ENCODE measurements at places on chromosomes 13 and 19. TPM values are rescaled to one million over a fixed set of nuclear protein-coding genes. Genes with fewer than 3 reads are reported as not detected.

DNA sequence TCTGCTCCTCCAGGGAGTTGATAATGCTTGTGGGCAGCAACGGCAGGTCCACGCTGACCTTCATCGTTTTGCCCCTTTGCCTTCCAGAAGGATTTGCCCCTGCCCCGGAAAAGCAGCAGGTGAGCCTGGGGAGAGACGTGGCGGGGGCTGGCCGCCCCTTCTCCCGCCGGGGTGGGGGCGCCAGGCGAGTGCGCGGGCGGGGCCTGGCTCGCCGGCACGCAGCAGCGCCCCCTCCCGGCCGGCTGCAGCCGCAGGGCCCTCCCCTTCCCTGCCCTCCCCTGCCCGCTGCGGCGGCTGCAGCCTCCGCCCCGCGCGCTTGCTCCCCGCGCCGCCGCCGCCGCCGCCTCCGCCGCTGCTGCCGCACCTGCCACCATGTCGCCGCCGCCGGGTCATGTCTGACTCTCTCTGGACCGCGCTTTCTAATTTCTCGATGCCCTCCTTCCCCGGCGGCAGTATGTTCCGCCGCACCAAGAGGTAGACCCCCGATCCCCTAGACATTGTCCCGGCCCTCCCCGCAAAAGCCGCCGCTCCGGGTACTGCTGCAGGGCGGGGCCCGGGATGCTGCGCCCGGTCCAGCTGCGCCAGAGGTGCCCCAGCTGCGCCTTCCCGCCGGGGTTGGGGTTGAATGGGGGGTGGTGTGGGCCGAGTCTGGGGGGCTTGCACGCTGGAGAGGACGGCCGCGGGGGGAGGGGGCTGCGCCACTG is at the start of gene MAST1:
Gene MAST1, plus strand, starts transcription at position 334 of the 704 bp plus-strand sequence. Its CDS starts 58 bp downstream, at position 392.
- peak within 1 kb of the TSS; percentile 74 for H3K4me3 ChIP-seq
- peak within 1 kb of the TSS; percentile 30 for H3K27ac ChIP-seq
- H3K4me1 ChIP-seq, result peaks cover 21% of the 10 kb centered on the region
- DNase-seq, result peak; percentile 88
- H3K27me3 ChIP-seq, result peaks cover 69% of the 10 kb centered on the region

DNA sequence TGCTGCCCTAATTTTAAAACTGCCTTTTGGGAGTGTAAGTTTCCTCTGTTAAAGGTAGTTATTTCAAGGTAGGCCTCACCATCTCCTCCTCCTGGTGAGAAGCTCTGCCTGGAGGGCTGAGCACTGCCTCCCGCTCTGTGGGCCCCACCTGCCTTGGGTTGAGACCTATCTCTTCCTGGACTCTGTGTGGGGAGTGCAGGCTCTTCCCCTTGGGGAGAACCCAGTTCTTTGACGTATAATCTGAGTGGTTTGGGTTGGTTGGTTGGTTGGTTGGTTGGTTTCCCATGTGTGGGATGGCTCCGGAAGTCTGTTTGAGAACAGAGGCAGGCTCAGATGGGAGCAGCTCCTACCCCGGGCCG is 39.1 kb downstream of the ACTN4 start:
- peaks cover 72% of the 10 kb centered on the region for H3K4me1 ChIP-seq
- H3K4me3 ChIP-seq, result peak overlapping the region; percentile 77
- H3K36me3 ChIP-seq, result peaks cover 35% of the 10 kb centered on the region
- H3K27me3 ChIP-seq, result no peaks in the 10 kb centered on the region

GRCh38 chr13:107251341-107251740 is 683.4 kb upstream of the ARGLU1 start:
- no peak overlapping the region for H3K4me3 ChIP-seq
- no peaks in the 10 kb centered on the region for H3K27me3 ChIP-seq
- no peak overlapping the region for H3K27ac ChIP-seq
- no peak for DNase-seq
- H3K4me1 ChIP-seq, result no peaks in the 10 kb centered on the region

LILRB4 gene
- not detected for total RNA-seq

DNA sequence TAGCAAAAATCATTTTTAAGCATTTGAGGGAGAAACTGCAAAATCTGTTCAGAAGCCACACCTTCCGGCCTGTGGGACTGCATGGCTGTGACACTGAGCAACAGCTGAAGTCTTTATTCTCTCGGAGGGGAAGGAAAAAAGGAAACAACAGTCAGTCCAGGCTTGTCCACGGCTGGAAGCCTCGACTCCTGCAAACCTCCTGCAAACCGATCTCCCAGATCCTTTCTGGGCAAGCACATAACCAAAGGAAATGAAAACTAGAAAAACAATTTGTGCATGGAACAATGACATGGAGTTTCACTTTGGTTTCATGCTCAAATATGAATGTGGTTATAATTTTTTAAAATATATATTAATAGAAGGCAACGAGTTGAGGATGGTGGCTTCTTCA is 1.0 kb downstream of the COL4A1 start:
- H3K27me3 ChIP-seq, result peaks cover 78% of the 10 kb centered on the region
- H3K36me3 ChIP-seq, result peaks cover 2% of the 10 kb centered on the region
- no peak overlapping the region for H3K27ac ChIP-seq
- peaks cover 5% of the 10 kb centered on the region for H3K4me1 ChIP-seq
- DNase-seq, result no peak
- no peak overlapping the region for H3K4me3 ChIP-seq

DNA sequence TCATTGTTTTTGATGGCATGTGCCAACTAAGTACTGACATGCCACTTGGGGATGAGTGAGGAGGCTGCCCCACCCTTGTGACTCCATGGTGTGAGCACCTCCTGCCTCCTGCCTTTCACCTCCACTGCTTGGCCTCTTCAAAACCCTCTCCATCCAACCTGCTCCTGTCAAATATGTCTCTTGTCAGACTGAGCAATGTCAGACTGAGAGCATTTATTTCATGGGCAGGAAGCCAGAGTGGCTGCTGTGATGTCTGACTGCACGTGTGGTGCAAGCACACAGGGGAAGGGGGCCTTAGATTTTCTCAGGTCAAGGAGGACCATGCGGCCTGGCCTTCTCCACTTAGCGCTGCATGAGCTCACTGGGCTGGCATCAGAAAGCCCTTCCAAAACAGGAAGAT is 68.3 kb downstream of the STARD13 start:
- peaks cover 3% of the 10 kb centered on the region for H3K4me1 ChIP-seq
- DNase-seq, result no peak

MUC16 gene
- not detected for total RNA-seq

DNA sequence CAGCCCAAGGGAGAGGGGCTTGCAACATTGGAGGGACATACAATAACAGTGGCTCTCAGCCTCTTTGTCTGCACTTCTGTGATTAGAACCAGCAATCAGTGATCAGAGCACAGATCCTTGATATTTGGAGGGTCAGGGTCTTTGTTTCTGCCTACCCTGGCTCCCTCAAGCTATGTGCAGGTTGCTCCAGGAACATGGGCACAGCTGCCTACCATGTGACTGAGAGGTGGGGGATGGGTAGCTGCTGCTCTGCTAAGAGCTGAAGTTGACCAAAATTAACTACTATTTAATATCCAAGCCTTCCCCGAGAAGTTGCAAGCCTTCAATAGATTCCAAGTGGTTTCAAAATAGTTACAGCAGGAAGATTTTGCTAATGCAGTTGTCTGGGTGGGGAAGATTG is 202.6 kb downstream of the ZIC5 start:
- H3K27ac ChIP-seq, result no peak overlapping the region
- no peak for DNase-seq
- no peaks in the 10 kb centered on the region for H3K36me3 ChIP-seq
- no peaks in the 10 kb centered on the region for H3K4me1 ChIP-seq
- H3K27me3 ChIP-seq, result no peaks in the 10 kb centered on the region
- H3K4me3 ChIP-seq, result no peak overlapping the region

SH2D3A gene
- total RNA-seq, result 9.8 TPM

CD70 gene
- total RNA-seq, result 47.4 TPM

DNA sequence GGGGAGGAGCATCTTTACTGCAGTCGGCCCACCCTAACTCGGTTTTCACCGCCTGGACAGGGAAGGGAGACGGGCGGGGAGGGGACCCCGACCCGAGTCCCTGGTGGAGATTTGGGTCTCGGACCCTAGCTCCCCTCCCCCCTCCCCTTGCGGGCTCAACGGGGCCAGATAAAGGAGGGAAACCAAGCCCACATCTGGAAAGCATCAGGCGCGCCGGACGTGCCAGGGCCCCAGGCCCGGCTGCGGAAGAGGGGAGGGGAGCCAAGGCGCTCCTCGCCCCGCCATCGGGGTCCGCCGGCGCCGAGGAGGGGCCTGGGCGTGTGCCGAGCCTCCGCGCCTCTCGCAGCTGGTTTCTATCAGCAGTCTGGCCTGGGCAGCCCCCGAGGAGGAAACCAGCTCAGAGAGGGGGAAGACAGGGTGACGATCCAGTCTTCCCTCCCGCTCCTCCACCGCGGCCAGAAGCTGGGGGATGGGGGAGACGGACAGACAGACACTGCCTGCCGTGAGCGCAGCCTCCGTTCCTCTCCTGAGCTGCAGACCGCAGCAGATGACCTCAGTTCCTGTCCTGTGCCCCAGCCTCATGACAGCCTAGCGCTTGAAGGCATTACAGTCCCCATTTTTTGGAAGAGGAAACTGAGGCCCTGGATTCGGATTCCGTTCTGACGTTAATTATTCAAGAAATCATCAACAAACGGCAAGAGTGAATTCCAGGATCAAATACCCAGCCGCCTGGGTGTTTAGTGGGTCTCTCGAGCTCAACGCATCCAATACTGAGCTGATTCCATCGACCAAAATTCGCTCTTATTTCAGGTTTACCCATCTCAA is 3.6 kb upstream of the GNG8 start:
- no peak overlapping the region for H3K4me3 ChIP-seq
- peaks cover 7% of the 10 kb centered on the region for H3K4me1 ChIP-seq
- DNase-seq, result peak; percentile 81

- DNase-seq, result no peak
- H3K27ac ChIP-seq, result no peak overlapping the region
- H3K4me1 ChIP-seq, result no peaks in the 10 kb centered on the region
- no peaks in the 10 kb centered on the region for H3K36me3 ChIP-seq
Observed at GRCh38 chr13:31638577-31638976, 100.7 kb upstream of the RXFP2 start.

GRCh38 chr13:51277928-51278327 is 55.7 kb downstream of the FAM124A start:
- H3K36me3 ChIP-seq, result no peaks in the 10 kb centered on the region
- H3K27ac ChIP-seq, result no peak overlapping the region
- H3K4me1 ChIP-seq, result peaks cover 6% of the 10 kb centered on the region
- DNase-seq, result no peak
- H3K4me3 ChIP-seq, result no peak overlapping the region

SRRM5 gene
- total RNA-seq, result 0.37 TPM

PSG3 gene
- total RNA-seq, result not detected

Data from activated CD4-positive, alpha-beta T cell treated with anti-CD3 and anti-CD28 coated beads, Interleukin-2, amount 10 ng/mL, durations not matched to agents 24 days and 14 days (primary cell).